ENCODE measurements at places on chromosomes 11 and 22.

DNA sequence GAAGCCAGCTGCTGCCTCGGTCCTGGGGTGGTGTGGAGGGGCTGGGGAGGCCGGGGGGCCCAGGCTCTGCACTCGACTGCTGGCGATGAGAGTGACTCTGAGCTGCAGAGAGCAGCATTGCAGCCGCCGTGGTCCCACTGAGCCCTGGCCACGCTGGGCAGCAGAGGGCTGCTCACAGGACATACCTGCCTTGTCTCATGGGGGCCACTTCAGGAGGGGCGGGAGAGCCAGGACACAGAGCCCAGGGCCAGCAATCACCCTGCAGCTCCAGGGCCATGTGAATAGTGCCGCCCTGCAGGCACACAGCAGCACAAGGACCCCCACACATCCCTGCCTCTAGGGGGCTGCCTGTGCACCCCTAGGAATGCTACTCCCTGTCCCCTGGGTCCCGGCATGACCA is 147.0 kb downstream of the CRYBB2 start:
- no peak for DNase-seq

DNA sequence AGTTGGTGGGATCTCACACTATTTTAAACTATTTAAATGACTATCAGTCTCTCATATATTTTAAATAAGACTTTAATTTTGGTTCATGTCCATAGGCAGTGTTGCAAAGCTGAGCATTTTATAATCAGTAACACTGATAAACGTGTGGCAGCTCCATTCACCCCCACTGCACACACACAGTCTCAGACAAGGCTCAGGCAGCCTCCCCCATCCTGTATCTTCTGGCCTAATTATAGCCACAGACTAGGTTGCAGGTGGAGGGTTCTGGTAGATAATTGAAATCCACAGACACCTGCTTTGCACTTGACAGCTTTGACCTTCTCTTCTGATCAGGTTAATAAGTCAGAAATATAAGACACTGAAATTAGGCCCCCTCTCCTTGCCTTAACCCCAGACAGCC is 118.5 kb upstream of the LDLRAD3 start:
- no peak for DNase-seq

- no peak for DNase-seq
These were observed 8.9 kb downstream of the RIBC2 start for GRCh38 chr22:45422237-45422983.

- no peak for DNase-seq
These were observed 5.9 kb downstream of the ARL2 start for GRCh38 chr11:65019824-65020223.

GRCh38 chr11:46267930-46268329 is 9.5 kb upstream of the CREB3L1 start:
- DNase-seq: no peak

DNA sequence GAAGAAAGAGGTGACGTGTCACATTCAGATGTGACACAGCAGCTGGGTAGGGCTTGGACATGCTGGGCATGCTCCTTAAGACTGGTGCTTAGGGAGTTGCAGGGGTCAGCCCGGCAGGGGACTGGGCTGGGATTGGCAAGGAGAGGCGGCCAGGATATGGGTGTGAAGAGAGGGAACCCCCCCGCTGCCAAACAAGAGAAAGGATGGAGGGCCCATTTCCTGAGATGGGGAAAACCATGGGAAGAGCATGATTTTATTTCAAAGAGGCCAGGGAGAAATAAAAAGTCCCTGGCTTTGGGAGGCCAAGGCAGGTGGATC is 5.3 kb downstream of the ATF4 start:
- no peak for DNase-seq

DNA sequence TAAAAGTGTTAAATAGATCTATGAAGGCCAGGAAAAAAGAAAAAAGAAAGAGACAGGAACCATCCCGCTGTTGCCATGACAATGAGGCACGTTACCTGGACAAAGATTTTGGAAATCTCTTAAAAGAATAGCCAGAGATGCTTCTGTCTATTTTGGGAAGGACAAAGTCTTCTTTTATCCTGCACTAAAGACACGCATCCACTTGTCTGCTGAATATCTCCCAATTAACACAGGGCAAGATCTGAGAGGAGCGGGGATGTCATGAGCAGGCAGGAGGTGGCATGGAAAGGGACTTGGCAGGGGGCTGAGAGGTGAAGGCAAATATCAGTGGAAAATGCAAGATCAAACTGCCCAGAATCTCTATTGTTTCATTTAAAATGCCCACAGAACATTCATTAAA is 153.8 kb upstream of the BLID start:
- DNase-seq: no peak

DNA sequence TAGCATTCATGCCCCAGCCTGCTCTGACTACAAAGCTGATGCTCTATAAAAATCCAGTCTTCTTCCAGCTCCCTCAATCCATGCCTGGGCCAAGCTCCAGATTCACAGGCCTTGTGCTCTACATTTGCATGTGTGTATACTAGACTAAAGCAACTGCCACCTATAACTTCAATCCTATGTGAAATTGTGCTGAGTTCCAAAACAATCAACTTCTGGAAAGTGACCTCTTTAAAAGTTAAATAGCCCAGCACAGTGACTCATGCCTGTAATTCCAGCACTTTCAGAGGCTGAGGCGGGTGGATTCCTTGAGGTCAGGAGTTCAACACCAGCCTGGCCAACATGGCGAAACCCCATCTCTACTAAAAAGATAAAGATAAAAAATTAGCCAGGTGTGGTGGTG is 114.3 kb upstream of the ZC3H12C start:
- DNase-seq: no peak

DNA sequence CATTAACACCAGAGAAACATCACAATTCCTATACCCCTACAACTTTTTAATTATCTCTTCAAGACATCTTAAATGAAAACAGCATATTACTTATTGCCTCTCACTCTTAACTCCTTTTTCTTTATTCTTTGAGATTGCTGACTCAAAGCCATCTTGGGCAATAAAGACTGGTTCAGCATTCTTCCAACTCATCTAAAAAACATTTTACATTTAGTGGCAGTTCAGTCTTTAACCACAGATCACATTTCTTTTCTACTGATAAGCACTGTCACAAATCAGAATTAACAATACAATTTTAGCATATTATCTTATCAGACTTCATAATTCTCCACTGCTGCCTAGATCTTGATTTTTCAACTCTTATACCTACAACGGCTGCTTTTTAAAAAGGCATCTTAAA is 34.0 kb downstream of the SIK3 start:
- no peak for DNase-seq

- no peak for DNase-seq
These were observed 33.4 kb downstream of the ARHGAP1 start for GRCh38 chr11:46667043-46667481.

DNA sequence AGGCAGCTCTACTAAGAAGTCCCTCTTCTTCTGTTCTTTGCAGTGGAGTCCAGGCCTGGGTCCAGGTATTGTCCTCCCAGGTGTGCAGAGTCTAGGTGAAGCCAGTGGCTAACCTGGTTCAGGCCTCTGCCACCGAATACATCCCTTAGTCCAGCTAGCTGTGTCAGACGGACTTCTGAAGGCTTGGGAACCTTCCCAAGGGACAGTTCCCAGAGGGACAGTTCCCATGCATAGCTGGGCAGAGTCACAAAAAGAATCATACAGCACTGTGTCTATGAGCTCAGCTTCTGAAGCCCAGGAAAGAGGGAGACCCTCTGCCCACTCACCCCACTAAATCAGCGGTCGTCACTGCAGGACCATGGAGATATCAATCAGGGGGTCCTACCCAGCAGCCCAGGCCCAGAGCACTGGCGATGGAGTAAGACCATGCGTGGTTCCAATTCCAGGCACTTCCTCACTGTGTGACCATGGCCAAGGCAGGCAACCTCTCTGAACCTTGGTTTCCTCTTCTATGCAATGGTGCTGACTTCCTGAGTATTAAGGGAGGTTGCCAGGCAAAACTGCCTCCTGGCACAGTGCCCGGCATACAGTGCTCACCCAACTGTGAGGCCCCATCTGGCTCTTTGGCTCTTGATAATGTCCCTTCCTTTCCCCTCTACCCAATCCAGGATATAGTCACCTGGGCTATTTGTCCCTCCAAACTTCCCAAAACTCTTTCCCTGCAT is 3.4 kb downstream of the MS4A10 start:
- DNase-seq: no peak

DNA sequence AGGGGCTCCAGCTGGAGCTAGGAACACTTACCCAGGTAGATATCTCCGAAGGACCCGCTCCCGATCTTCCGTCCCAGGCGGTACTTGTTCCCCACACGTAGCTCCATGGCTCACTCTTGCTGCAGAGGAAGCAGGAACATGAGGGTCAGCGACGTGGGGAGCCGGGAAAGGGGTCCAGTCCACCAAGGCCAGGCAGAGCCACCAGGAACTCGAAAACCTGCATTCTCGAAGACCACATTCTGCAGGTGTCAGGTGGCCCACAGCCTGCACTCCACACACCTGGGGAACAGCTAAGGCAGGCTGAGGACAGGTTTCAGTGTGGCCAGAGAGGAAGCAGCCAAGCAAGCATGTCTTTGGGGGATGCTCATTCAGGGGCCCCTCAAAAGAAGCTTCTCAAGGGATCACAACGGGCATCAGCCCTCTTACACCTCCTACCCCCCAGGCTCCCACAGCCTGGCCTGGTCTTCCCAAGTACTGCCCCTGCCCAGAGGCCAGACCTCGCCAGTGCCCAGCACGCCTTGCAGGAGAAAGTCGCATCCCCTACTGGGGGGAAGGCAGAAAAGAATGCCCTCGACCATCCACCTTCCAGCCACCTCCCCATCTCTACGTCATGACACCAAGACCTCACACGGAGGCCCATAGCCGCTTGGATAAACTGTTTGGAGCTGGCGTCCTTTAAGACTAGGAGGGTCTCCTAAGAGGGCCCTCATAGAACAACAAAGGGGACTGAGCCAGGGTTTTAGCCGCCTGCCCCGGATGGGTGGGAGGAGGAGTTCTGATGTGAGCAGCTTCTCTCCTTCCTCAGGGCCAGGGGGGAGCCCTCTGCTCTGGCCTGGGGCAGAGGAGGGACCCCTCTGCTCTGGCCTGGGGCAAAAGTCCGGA is 2.9 kb downstream of the CSNK1E start:
- DNase-seq: no peak

DNA sequence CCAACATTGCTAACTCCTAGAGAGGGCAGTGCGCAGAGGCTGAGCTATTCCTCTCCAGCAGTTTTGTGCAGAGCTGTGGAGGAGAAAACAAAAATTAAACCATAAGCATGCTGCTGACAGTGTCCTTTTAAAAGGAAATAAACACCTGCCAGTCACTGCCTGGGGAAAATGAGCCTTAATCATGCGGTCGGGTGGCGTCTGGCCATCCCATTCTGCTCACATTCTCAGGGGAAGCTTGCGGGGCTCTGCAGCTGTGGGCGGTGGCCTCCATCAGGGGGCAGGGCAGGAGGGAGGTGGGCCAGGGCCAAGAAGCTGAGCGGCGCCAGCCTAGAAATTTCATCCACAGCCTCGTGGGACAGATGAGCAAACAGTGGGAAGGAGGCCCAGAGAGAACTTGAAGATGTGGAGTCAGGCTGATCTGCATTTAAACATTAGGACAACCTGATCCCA is 71.0 kb upstream of the TP53I11 start:
- DNase-seq: no peak

- no peak for DNase-seq
These were observed 9.3 kb upstream of the NUP160 start for GRCh38 chr11:47857485-47857884.

DNA sequence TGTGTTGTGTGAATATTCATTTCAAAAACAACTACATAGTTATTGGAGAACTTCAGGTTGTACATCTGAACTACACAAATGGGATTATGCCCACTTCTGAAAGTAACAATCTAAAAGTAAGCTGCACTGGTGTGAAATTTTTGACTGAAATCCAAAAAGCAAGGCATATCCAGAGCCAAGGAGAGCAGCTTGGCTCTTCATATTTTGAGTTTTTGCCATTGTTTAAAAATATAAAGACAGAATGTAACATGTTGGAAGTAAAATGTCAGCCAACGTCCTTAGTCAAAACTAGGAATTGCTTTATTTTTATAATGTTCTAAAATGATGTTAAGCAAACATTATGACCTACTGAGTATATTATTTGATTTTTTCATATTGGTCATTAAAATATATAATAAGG is 45.8 kb upstream of the NOX4 start:
- DNase-seq: no peak

- no peak for DNase-seq
These were observed 87.9 kb downstream of the INSC start for GRCh38 chr11:15202626-15203025.

DNA sequence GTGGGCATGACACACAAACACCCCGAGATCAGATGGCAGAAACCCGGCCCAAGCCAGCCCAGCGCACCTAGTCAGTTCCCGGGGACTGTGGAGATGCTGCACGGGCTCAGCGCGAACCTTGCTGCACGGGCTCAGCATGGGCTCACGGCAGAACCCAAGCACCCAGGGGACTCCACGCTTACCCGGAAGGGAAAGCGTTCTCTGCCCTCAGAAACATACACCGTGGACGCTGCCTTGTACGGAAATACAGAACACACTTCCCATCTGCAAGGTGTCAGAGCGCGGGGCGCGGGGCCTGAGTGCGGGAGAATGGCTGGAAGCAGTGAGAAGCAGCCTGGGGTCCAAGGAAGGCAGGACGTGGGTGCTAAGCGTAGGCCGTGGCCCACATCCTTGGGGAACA is 319.9 kb downstream of the NTM start:
- no peak for DNase-seq

DNA sequence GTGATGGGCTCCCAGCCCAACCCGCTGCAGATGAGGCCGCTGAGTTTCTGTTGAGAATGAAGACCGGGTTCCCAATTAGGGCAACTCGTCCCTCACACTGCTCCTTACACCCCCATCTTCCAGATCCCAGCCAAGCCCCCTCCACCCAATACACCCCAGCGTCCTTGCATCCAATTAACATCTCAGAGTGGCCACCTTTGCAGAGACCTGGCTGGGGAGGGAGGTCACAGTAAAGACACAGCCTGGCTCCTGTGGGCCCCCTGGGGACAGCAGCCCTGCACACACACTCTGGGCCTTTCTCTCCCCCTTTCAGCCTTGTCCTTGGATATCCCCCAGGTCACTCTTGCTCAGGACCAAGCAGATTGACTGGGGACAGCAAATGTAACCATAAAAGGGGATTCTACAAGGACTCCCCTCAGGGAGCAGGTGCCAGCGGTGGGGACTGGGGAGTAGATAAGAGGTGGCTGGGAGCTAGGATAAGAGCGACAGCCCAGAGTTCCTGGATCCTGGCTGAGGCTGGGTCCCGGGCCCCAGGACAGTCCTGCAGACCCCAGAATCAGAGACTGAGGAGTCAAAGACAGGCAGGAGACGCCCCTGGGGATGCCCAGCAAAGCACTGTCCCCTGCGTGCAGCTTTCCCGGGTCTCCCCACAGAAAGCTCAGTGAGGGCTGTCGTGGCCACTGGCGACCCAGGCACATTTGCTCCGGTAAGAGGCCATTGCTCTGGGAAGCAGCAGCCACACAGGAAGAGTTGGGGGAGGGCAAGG is 8.4 kb downstream of the APOBEC3A start:
- DNase-seq: no peak

GRCh38 chr22:47107431-47107830 is 345.0 kb downstream of the TBC1D22A start:
- no peak for DNase-seq
